HFFc6 (cell line): ENCODE measurements at places on chromosomes 3 and 15.

DNA sequence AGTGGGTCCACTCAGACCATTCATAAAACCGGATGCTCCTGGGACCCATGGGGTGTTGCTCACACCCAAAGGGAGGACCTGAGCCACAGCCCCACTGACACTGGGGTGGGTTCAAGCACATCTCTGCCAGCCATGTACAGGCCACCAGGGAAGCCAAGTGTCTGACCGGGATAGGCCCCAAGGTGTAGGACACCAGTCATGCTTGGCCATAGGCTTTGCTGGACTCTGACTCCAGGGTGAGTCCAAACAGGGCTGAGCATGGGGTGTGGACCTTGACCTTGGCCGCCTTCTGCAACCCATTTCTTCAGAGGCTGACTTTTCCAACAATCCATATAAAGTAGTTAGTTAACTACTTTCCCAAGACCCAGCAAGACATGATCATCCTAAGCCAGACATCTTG, 31.4 kb upstream of the DUSP7 start:
- DNase-seq: no peak

DNA sequence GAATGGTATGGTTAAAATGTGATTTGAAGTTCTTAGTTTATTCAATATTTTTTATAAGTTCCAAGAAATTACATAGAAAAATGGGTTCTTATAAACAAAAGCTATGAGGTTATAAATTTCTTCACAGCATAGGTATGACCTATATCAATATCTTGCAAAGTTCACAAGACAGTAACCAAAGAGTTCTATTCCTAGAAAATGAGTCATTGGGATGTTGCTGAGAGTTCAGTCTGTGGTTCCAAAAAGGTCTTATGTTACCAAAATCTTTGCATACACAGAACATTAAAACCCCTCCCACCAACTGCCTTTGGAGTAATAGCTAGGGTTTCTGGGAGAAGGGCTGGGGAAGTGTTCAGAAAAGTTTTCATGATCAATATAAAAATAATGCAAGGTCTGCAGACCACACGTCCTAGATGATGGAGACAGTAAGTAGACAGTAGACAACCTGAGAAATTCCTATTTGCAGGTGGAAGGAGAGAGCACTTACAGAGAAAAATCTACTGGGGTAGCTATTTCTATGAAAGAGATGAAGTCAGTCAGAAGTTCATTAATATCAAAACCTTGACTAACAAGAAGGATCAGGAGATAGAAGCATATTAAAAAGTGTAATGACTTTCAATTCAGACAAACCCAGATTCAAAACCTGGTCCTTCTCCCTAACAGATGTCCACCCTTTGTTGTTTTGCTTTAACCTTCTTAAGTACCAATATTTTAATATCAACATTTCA, 279.3 kb downstream of the KCNH8 start:
- no peak for DNase-seq

- DNase-seq: no peak
These were observed 12.0 kb downstream of the DLL4 start for GRCh38 chr15:40941068-40941527.

DNA sequence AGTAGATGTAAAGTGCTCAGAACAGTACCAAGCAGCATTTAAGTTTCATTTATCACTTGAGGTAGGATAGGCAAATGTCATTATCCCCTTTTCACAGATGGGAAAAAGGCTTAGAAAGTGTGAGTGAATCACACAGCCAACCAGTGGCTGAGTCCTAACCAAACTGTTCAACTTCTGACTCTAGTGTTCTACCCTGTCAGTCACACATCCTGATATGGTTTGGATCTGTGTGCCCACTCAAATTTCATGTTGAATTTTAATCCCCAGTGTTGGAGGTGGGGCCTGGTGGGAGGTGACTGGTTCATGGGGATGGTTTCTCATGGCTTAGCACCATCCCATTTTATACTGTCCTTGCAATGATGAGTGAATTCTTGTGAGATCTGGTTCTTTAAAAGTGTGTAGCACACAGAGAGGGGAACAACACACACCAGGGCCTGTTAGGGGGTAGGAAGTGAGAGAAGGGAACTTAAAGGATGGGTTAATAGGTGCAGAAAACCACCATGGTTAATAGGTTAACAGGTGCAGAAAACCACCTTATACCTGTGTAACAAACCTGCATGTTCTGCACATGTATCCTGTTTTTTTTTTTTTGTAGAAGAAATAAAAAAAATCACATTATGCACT, 304.7 kb downstream of the SUCLG2 start:
- no peak for DNase-seq

GRCh38 chr3:72673011-72673771, 175.1 kb downstream of the SHQ1 start:
- no peak for DNase-seq
